Bronchial epithelial cell (primary cell): ENCODE measurements at places on chromosomes 7 and 10.
A peak's percentile ranks its signal among the peaks of the same experiment; 100 is the strongest.

DNA sequence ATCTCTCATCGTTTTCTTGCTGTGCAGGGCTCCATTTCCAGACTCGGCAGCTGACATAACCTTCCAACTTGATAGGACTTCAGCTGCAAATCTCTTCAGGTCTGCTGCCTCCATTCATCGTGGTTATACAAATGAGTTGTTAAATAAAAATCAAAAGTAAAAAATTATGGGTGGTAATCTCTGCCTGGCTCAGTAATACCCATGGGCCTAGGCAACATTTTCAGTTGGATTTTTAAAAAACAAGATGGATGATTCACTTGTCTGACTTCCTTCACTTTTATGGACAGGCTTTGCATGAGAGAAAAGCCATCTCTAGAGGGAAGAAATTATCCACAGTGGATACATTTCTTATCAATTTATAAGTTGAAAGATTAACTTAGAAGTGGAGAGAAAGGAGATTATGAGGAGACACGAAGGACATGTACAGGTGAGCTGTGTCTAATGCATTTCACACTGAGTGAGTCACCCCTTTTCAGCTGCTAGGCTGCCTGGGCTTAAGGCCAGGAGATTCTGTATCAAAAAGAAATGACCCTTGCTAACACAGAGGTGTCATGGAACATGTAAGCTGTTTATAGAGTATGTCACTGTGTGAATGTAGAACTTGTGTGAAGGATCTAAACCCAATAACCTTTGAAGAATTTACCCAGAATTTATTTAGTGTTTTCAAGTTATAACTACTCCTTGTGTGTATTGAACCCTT, 495.1 kb downstream of the AUTS2 start:
- peak; percentile 46 for DNase-seq

DNA sequence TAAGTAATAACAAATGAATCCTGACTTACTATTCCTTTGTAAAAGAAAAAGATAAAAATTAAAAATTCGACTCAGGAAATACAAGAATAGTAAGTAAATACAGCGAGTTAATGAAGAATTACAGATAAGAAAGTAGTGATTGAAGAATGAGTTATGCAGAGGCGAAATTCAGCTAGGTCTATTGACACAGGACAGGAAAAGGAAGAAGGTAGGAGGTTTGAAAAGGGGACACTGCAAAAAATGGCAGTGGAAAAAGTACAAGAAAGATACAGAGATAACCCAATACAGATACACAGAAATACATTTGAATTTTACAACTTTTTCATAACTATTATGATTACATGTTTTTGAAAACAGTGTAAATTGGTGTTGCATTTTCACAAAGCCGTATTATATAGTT, 28.0 kb downstream of the JAZF1 start:
- no peak for DNase-seq

DNA sequence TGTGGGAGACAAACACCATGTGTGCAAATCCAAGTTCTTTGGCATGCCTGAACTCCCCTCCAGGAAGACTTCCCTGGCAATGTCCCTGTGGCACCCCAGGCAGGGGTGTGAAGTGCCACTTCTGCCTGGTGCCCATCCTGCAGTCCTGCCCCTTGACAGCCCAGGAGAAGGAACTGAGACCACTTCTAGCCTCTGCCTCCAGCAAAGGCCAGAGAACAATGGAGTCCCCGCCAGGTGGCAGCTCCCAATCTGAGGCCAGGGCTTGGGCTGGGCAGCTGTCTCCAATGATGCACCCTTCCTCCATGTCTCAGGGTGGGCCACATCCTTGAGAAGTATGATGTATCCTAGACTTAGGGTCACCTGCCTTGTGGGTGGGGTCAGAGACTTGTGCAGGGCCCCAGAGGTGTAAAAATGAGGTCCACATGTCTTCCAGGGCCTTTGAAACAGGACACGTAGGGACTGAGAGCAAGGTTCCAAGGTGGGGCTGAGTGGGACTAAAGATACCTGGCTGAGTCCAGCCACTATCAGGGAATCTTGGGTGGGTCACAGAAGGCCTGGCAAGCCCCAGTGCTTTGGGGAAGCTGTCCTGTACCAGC, 5.5 kb downstream of the FXYD4 start:
- DNase-seq, result no peak

DNA sequence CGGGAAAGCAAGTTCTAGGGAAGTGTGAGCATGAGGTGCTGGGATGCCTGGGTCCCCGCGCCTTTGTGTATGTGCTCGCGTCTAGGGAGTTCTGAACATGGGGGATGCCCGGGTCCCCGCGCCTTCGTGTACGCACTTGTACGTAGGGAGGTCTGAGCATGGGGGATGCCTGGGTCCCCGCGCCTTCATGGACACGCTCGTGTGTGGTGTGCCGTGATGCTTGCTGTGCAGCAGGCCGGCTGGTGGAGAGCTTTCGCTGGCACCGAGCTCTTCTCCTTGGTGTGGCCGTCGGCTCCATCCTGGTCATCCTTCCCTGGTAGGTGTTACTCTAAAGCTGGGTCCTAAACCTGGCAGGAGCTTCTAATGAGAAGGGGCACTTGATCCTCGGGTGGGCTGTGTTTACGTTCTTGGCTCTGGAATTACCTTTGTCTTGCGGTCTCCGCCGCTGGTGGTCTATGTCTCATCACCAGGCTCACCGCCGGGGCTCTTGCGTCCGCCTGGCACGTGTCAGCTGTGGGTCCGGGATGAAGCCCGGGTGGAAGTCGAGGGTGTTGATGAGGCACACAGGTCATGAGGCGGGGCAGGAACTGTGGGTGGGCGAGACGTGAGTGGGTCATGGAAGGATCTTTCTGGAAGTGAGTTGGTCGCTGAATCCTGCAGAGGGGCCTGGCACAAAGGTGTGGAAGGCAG, 63.5 kb downstream of the DNAJB6 start:
- no peak for DNase-seq

GRCh38 chr10:102202386-102202785, 23.7 kb upstream of the ELOVL3 start:
- no peak for DNase-seq

- peak; percentile 30 for DNase-seq
Observed at GRCh38 chr7:134686786-134687185, 40.1 kb downstream of the BPGM start.

- no peak for DNase-seq
Observed at GRCh38 chr7:159116581-159117339, 27.9 kb downstream of the VIPR2 start.

DNA sequence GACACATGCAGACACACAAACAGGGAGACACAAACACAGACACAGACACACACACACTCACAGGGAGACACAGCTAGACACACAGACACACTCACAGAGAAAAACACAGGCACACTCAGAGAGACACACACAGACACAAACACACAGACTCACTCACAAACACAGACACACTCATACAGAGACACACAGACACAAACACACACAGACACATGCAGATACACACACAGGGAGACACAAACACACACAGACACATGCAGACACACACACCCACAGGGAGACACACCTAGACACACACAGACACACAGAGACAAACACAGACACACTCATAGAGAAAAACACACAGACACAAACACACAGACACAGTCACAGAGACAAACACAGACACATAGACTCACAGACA, 67.9 kb downstream of the ADARB2 start:
- DNase-seq, result no peak

DNA sequence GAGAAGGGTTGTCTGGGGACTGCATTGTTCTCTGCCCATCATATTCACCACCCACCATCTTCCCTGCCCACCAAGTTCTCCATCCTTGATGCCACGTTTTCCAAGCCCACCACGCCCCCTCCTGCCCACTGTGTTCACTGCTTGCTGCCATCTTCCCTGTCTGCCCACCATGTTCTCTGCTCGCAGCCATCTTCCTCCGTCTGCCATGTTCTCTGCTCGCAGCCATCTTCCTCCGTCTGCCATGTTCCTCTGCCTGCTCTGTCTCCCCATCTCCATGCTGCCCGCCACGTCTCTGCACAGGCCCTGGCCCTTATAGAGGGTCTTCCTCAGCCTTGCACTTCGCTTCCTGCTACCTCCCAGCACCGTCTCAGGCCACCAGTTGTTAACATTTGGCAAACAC, 30.0 kb upstream of the ZNF32 start:
- DNase-seq, result no peak

DNA sequence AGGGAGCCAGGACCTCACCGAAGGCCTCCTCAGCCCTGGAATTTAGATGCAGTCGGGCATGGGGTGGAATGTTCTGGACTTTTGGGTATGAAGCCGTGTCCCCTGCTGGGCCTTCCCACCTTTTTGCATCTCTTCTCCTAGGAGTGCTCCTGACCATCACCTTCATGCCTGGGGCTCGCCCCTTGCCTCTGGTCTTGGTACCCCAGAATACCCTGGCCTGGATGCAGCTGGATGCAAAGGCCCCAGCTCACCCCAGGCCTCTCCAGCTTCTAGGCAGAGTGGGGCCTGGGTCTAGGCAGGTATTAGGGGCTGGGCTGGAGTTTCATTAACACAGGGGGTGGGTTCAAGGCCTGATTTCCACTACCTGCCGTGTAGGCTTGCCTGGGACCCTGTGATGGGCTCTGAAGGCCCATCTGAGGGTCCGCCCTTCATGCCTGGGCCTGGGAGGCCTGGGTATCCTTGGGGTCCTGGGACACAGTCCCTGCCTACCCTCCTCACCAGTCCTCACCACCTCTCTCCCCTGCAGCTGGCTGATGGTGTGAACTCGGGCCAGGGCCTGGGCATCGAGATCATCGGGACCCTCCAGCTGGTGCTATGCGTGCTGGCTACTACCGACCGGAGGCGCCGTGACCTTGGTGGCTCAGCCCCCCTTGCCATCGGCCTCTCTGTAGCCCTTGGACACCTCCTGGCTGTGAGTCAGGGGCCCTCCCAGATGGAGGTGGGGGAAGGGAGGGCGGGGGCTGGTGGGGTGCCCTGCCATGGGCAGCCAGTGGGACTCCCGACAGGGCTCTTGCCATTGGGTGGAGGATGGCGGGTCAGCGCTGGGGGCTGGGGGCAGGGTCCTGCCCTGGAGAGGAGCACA, 10.1 kb downstream of the AQP1 start:
- DNase-seq, result no peak

GRCh38 chr7:87152897-87153641, 816 bp downstream of the DMTF1 start:
- DNase-seq, result peak; percentile 61

GRCh38 chr10:33506838-33507661, 172.6 kb upstream of the NRP1 start:
- DNase-seq, result peak; percentile 91

DNA sequence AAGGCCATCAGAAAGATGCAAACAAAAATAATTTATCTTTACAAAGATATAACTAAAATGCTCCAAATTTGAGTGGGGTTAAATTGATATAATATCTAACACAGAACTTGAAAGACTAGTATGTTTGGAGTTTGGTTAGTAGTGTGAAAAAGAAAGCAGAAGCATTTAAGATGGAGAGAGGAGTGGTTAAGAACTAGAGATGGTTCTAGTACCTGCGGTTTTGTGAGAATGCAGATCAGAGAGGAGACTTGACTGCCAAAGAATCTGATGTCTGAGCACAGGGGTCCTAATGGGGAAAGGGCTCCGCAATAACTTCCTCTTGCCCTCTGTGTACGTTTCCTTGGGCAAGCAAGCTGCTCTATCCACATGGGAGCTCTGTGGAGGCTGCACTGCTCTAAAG, 506.8 kb upstream of the COBL start:
- DNase-seq, result no peak

GRCh38 chr10:47336387-47337134, 11.6 kb upstream of the RBP3 start:
- DNase-seq, result no peak

DNA sequence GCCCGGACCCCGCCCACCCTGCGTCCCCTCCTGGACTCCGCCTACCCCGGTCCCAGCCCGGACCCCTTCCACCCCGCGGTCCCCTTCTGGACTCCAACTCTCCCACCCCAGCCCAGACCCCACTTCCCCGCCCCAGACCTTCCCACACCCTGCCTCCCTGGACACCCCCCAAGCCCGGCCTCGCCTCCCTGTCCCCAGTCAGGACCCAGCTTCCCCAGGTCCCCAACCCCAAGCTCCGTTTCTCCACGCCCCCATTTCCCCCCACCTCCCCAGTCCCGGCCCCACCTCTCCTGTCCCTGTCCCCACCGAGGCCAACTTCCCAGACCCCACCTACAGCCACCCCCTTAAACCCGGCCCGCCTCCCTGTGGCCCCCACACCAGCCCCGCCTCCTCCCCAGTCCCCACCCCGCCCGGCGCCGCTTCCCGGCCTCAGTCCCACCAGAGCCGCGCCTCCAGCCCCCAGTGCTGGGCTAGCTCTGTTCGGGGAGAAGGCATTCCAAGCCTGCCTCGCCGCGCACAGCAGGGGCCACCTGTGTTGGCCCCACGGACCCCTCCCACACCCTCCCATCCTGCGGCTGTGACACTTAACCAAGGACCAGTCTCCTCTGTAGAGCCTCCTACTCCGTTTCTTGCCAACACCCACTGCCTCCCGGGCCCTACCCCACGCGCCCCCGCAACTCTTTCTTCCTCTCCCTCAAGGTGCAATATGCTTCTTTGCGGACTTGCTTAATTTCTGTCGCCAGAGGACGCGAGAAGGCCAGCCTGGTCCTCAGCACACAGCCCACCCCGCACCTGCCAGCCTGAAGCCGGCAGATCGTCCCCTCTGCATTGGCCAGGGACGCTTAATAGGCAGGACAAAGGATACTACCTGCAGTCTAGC, 736 bp upstream of the ITIH5 start:
- DNase-seq, result no peak

- peak; percentile 99 for DNase-seq
Observed at GRCh38 chr10:6299234-6299633, 96.5 kb downstream of the PFKFB3 start.

GRCh38 chr10:104774234-104774633, 133.1 kb downstream of the SORCS3 start:
- DNase-seq, result no peak

- DNase-seq, result no peak
Observed at GRCh38 chr10:30285970-30286369, 63.1 kb downstream of the MTPAP start.
